Gastrocnemius medialis (tissue), 4 donors: ENCODE measurements at places on chromosomes 7 and 10. TPM values are rescaled to one million over a fixed set of nuclear protein-coding genes. Genes with fewer than 3 reads are reported as not detected.
A peak's percentile ranks its signal among the peaks of the same experiment; 100 is the strongest.

- peaks cover 3% of the 10 kb centered on the region for H3K27me3 ChIP-seq
- H3K4me1 ChIP-seq: peaks cover 6% of the 10 kb centered on the region
- no peaks in the 10 kb centered on the region for H3K36me3 ChIP-seq
- H3K4me3 ChIP-seq: peak overlapping the region; percentile 59
Observed at GRCh38 chr10:19815731-19816410, 361 bp upstream of the PLXDC2 start.

GRCh38 chr10:129305046-129305445 is 162.0 kb upstream of the MGMT start:
- no peaks in the 10 kb centered on the region for H3K4me1 ChIP-seq
- no peak overlapping the region for H3K4me3 ChIP-seq
- no peak overlapping the region for H3K27ac ChIP-seq
- DNase-seq: no peak
- no peaks in the 10 kb centered on the region for H3K27me3 ChIP-seq
- H3K36me3 ChIP-seq: no peaks in the 10 kb centered on the region

GRCh38 chr10:71075086-71075758 is 137.1 kb upstream of the UNC5B start:
- no peaks in the 10 kb centered on the region for H3K36me3 ChIP-seq
- no peak overlapping the region for H3K4me3 ChIP-seq
- DNase-seq: no peak
- H3K4me1 ChIP-seq: peaks cover 8% of the 10 kb centered on the region
- no peak overlapping the region for H3K27ac ChIP-seq
- no peaks in the 10 kb centered on the region for H3K27me3 ChIP-seq

Gene IFIT1B
- total RNA-seq: not detected

GRCh38 chr10:95516774-95517373 is 44.3 kb downstream of the SORBS1 start:
- DNase-seq: no peak
- H3K27me3 ChIP-seq: no peaks in the 10 kb centered on the region
- H3K4me1 ChIP-seq: peaks cover 83% of the 10 kb centered on the region
- no peaks in the 10 kb centered on the region for H3K36me3 ChIP-seq
- H3K4me3 ChIP-seq: no peak overlapping the region

Gene TMEM273
- total RNA-seq: 11.2 TPM

DNA sequence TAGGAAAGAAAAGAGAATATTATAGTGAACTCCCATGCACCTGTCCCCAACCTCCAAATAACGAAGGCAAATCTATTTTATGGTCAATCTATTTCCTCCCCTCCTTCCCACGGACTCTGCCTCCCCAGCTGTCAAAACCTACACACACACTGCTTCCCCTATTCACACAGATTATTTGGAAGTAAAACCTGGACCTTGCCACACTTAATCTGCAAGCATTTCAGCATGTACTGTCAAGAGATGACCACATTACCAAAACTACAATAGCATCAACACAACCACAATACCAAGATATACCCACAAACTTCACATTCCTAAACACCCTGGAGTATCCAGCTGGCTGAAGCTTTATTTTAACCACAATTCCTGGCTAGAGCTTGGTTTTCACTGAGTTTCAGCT is 27.8 kb upstream of the KCNK18 start:
- DNase-seq: no peak
- H3K4me1 ChIP-seq: peaks cover under 1% of the 10 kb centered on the region
- H3K4me3 ChIP-seq: no peak overlapping the region
- no peak overlapping the region for H3K27ac ChIP-seq
- peaks cover 75% of the 10 kb centered on the region for H3K27me3 ChIP-seq

GRCh38 chr7:11373546-11374142 is 400.0 kb downstream of the PHF14 start:
- no peaks in the 10 kb centered on the region for H3K27me3 ChIP-seq
- H3K4me1 ChIP-seq: no peaks in the 10 kb centered on the region
- no peak for DNase-seq
- H3K4me3 ChIP-seq: no peak overlapping the region
- H3K36me3 ChIP-seq: no peaks in the 10 kb centered on the region
- no peak overlapping the region for H3K27ac ChIP-seq

GRCh38 chr10:42598249-42598873 is 40.0 kb downstream of the ZNF33B start:
- no peaks in the 10 kb centered on the region for H3K27me3 ChIP-seq
- no peak for DNase-seq
- H3K27ac ChIP-seq: no peak overlapping the region
- no peak overlapping the region for H3K4me3 ChIP-seq
- H3K36me3 ChIP-seq: no peaks in the 10 kb centered on the region

DNA sequence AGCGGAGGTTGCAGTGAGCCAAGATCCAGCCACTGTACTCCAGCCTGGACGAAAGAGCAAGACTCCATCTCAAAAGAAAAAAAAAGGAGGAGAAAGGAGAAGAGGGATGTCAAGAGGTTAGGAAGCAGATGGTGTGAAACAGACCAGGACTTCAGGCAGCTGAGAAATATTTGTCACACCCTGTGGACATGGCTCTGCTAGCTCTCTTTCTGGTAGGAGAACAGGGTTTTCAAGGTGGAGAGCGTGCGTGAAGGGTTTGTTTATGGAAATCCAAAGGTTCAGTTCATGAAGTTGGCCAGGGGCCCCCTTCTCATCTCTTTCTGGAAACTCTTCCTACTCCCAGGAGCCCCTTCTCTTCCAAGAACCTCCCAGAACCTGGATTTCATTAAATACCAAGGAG is 110.8 kb upstream of the GALNT17 start:
- no peaks in the 10 kb centered on the region for H3K4me1 ChIP-seq
- H3K27me3 ChIP-seq: no peaks in the 10 kb centered on the region
- no peak for DNase-seq
- no peaks in the 10 kb centered on the region for H3K36me3 ChIP-seq
- no peak overlapping the region for H3K4me3 ChIP-seq
- H3K27ac ChIP-seq: no peak overlapping the region

DNA sequence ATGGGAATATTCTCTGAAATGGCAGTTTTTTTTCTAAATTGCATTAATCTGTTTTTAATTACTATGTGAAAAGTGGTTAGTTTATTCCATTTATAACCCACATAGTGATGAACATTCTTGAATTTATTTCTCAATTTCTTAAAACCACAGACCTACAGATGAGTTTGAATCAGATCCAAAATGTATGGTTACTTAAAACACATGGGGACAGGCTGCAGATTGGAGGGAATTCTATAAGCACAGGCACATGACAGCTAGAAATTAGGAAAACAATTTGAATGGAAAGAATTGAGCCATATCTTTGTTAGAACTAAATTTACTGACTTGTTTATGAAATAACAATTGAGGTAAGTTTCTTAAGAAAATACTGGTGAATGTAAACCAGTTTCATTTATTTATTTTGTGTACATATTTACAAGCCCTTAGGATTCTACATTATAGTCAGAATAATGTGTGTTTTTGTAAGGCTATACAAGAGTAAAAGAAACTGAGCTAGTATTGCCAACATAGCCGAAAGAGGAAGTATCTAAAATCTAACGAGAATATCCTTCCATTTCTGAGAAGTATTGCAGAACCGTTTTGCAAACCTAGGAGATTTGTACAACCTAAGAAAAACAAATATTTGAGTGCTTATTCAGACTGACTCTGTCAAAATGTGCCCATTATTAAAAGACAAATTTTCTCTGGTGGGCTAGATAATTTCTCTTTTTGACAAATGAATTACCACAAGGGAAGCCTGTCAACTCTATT is 434.3 kb upstream of the SEMA3D start:
- no peak for DNase-seq
- no peaks in the 10 kb centered on the region for H3K27me3 ChIP-seq
- H3K4me1 ChIP-seq: no peaks in the 10 kb centered on the region

Gene CPVL
- 11.8 TPM for total RNA-seq

DNA sequence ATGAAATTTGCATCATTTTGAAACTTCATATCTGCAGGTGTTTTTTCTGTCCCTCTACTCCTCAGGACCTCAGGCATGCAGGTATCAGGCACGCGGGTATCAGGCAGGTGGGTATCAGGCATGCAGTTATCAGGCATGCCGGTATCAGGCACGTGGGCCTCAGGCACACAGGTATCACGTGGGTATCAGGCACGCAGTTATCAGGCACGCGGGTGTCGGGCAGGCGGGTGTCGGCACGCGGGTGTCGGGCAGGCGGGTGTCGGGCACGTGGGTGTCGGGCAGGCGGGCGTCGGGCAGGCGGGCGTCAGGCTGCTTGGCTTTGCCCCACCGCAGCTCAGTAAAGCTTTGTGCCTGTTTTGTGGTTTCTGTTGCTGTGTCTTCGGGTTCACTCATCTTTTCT is 8.7 kb downstream of the SPRN start:
- no peak for DNase-seq
- no peak overlapping the region for H3K4me3 ChIP-seq
- peaks cover 49% of the 10 kb centered on the region for H3K36me3 ChIP-seq
- H3K27me3 ChIP-seq: no peaks in the 10 kb centered on the region
- H3K27ac ChIP-seq: no peak overlapping the region
- no peaks in the 10 kb centered on the region for H3K4me1 ChIP-seq

Gene GAD2
- total RNA-seq: not detected

DNA sequence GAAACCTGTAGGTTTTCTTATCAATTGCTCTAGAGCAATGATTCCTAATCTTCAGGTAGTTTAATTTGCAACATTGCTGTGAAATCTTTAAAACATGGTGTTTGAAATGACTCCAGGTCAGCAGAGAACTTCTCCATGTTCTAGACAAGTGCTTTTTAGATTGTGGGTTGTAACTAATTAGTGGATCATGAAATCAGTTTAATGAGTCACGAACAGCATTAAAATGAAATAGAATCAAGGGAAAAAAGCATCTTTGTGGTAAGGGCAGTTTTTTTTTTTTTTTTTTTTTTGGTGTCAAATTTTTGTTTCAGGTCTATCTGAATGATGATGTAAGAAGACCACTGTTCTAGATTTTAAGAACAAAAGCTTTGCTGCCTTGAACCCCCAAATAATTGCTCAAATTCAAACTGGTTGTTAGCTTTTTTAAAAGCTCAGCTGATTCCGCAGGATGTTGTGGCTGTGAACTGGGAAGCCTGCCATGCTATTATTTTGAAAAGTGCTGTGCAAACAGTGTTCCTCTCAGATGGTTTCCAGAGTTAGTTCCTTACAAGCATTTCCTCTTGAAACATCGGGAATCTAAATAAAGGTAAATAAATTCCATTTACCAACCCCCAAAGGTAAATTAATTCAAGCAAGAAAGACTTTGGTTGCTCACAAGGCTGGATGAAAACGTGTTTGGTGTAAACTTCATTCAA is 13.1 kb upstream of the PDK4 start:
- H3K27me3 ChIP-seq: no peaks in the 10 kb centered on the region
- H3K4me3 ChIP-seq: peak overlapping the region; percentile 56

- no peak overlapping the region for H3K4me3 ChIP-seq
- no peaks in the 10 kb centered on the region for H3K36me3 ChIP-seq
- no peak overlapping the region for H3K27ac ChIP-seq
- DNase-seq: no peak
Observed at GRCh38 chr7:136405931-136406777, 429.0 kb upstream of the MTPN start.

Gene ZNF316
- total RNA-seq: 18.2 TPM

Gene MRPL32
- total RNA-seq: 42.6 TPM

DNA sequence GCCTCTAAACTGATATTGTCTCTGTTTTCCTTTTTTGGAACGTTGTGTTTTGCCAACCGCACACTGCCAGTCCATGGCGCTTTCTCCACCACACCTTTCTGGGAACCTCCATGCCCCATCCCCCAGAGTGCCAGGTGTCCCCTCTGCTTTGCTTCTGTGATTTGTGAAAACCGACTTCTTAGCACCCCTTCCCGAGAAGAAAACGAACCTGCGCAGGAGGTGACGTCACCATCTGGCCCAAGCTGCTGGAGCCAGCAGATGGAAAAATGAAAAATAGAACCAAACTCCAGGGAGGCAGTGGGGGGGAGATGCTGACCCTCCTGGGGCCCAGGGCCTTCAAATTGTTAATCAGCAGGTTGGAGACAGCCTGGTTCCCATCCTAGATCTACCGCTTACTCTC is 103.8 kb downstream of the HTR5A start:
- no peaks in the 10 kb centered on the region for H3K4me1 ChIP-seq
- H3K36me3 ChIP-seq: no peaks in the 10 kb centered on the region
- no peak overlapping the region for H3K4me3 ChIP-seq
- no peak overlapping the region for H3K27ac ChIP-seq

- DNase-seq: peak; percentile 97
- no peaks in the 10 kb centered on the region for H3K27me3 ChIP-seq
- H3K4me3 ChIP-seq: peak overlapping the region; percentile 26
Observed at GRCh38 chr10:3107426-3107961, 40.1 kb downstream of the PFKP start.

Gene FBXL13
- not detected for total RNA-seq

Gene VGF
- total RNA-seq: not detected

DNA sequence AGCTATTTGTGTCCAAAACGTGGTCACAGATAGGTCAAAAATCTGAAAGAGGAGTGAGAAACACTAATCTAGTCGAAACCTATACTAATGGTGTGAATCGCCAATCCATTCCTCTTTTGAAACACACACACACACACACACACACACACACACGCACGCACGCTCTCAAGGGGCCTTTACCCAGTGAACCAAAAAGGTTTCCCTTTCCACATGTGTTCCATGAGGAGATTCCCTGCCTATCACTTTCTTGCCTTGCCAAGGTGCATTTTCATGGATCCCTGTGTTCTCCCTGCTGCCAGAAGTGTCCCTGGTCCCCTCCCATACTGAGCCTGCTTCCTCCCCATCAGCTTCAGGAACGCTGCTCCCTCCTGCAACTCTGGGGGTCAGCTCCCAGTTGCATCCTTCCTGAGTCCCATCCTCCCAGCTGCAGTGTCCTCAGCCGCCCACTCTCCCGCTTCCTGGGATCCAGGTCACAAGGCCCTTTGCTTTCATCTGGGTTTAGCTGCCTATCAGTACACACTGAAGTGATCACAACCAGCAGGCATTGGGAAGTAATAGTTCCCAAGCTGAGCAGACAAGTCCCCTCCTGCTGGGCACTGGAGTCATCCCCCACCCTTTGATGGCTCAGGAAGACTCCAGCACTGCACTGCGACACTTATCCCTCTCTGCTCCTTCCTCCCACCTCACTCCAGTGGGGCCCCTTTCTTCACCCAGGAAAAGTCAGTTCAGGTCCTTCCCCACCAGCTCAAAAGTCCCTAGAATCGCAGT is 49.2 kb upstream of the KCNMA1 start:
- H3K27ac ChIP-seq: no peak overlapping the region
- H3K4me3 ChIP-seq: no peak overlapping the region
- peaks cover 6% of the 10 kb centered on the region for H3K27me3 ChIP-seq
- DNase-seq: no peak
- H3K4me1 ChIP-seq: no peaks in the 10 kb centered on the region

- no peaks in the 10 kb centered on the region for H3K36me3 ChIP-seq
- H3K27ac ChIP-seq: peak overlapping the region; percentile 24
- H3K4me3 ChIP-seq: no peak overlapping the region
- no peak for DNase-seq
- H3K4me1 ChIP-seq: peaks cover 6% of the 10 kb centered on the region
Observed at GRCh38 chr10:63761243-63761642, 240.0 kb downstream of the REEP3 start.

GRCh38 chr10:50367732-50368131 is 116.4 kb upstream of the ASAH2 start:
- H3K4me3 ChIP-seq: no peak overlapping the region
- H3K4me1 ChIP-seq: peaks cover under 1% of the 10 kb centered on the region
- no peaks in the 10 kb centered on the region for H3K36me3 ChIP-seq
- DNase-seq: no peak
